Activated CD8-positive, alpha-beta memory T cell treated with anti-CD3 and anti-CD28 coated beads, Interleukin-2, amount 50 U/mL, for 48 hours (primary cell): ENCODE measurements at places on chromosomes 6 and 20.

- no peak for DNase-seq
These were observed 54.9 kb downstream of the SESN1 start for GRCh38 chr6:109039795-109040194.

DNA sequence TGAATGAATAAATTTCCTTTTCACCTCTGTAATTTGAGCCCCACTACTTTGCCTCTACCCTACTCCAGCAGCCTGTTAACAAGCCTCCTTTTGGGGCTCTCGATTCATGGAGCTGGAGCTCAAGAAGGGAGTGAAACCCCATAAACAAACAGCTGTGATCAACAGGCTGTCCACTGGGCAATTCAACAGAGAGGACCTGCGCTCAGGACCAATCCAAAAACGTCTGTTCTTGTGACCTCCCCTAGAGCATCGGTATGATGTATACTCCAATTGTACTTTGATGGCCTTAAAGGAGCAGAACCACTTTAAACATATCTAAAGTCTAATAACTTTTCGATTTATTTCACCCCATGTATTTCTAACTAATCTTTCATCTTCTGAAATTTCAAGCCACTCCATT is 37.4 kb downstream of the HIVEP2 start:
- no peak for DNase-seq

DNA sequence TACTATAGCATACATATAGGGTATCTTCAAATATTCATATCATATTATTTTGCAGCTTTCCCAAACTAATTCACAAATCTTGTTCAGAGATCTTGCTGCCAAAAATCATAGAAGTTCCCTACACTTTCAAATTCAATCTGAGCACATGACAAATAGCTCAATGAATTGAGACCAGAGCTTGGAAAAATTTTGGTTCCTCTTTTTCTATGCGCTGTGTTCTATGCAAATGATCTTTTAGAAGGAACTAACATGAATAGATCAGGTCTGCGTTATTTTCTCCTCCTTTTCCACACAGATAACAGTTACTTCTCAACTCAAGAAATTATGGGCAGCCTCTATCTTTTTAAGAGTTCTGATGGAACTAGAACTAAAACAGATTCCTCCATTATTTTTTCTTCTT is 316.3 kb downstream of the ARHGAP18 start:
- no peak for DNase-seq

DNA sequence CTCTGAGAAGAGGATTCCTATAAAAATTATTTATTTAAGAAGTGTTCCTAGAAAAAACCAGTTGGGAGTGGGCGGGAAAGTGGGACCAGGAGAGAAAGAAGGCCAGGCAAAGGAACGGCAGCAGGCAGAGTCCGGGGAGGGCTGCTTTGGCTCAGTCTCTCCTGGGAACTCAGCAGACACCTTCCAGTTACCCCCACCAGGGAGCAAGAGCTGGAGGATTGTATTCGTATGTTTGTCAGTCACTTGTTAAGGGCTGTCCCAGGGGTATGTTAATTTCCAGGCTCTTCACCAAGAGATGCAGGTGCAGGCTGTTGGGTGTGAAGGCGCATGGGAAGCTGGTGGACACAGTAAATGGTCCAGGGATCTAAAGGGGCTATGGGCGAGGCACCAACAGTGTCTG is 53.0 kb upstream of the CHD6 start:
- no peak for DNase-seq

GRCh38 chr20:49288784-49289696 is 11.2 kb upstream of the ZNFX1 start:
- no peak for DNase-seq

- no peak for DNase-seq
These were observed 69.3 kb downstream of the MDN1 start for GRCh38 chr6:89750338-89750737.

DNA sequence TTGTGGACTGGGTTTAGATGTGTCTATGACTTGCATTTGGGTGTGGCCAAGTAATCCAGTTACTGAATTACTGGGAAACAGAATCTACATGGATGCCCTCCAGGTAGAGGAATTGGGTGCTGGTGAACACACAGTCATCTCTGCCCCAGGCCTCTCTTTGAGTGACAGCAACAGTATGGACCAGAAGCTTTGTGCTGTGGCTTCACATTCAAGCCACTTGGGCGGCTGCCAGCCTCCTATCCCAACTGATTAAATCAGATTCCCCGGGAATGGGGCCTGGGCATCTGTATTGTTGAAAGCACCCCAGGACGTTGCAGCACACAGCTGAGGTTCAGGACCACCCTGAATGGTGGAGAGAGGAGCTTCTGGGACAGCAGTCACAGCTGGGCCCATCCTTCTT is 144.6 kb downstream of the DHX35 start:
- DNase-seq: no peak

- no peak for DNase-seq
These were observed 18.4 kb upstream of the PRND start for GRCh38 chr20:4703281-4703676.

DNA sequence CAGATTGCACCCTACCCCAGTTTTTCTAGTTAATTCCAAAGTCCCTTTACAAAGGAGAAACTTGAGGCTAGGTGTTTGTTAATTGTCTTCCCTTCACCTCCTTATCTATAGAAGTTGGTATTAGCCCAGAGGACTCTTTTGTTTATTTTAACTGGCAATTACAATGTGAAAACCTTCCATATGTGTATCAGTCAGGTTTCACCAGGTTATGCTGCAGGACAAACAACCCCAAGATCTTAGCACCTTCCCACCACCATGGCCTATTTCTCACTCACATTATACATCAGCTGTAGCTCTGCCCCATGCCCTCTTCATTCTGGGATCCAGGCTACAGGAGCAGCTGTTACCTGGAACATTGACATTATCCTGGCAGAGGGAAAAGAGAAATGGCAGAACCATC is 31.1 kb downstream of the SNHG17 start:
- DNase-seq: no peak

GRCh38 chr6:71544028-71544427 is 255.4 kb downstream of the OGFRL1 start:
- no peak for DNase-seq

- no peak for DNase-seq
These were observed 200.2 kb downstream of the CENPW start for GRCh38 chr6:126540161-126540560.

DNA sequence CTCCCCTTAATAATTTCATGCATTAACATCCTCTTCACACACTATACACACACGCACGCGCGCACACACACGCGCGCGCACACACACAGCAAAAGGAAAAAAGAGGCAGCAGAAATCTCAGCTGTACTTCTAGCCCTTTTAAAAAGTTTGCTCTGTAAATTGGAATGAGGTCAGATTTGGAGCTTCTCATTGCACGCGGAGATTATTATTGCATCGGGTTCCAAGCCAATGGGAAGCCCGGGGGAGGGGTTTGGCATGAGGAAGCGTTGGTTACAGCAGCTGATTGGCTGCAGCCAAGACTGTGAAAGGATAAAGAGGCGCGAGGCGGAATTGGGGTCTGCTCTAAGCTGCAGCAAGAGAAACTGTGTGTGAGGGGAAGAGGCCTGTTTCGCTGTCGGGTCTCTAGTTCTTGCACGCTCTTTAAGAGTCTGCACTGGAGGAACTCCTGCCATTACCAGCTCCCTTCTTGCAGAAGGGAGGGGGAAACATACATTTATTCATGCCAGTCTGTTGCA is at the start of gene SOX4:
SOX4 (plus strand) TSS at position 340 of the 515 bp plus-strand sequence. CDS start 784 bp downstream, outside the sequence.
- DNase-seq: peak; percentile 71

GRCh38 chr6:11213422-11214021 is 18.9 kb downstream of the NEDD9 start:
- no peak for DNase-seq
